ENCODE measurements at places on chromosomes 11 and 22.

- no peak for DNase-seq
These were observed 23.2 kb downstream of the MFNG start for GRCh38 chr22:37462983-37463382.

DNA sequence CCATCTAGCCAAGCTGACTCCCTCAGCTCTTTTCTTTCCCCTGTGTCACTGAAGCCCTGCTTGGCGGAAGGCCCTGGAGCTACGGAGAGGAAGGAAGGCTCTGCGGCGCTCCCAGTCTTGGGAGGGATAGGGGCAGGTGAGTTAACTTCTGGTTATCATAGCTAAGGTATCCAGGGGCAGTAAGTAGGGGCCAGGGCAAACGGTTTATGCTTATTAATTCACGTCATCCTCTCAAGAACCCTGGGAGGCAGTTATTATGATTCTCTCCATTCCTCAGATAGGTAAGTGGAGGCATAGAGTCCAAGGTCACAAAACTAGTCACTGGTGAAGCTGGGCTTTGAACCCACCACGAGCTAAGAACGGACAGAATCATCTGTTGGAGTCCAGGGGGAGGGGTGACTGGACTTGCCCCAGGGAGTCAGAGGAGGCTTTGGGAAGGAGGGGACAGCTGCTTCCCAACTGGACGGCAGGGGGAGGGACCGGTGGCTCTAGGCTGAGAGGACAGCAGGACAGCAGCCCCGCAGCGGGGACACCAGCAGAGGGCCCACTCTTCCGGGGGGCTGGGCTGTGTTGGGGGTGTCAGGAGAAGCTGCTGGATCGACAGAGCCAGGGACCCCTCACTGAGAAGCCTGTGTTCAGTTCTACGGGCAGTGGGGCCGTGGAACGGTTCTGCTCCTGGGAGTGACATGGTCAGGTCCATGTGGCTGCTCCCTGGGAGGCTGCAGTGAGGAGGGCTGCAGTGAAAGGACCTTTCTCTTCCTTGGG lies 3.5 kb downstream of the BAIAP2L2 start:
- no peak for DNase-seq

GRCh38 chr22:16783930-16784354 lies 41.3 kb downstream of the XKR3 start:
- DNase-seq: no peak

- no peak for DNase-seq
These were observed 30.1 kb upstream of the CAT start for GRCh38 chr11:34408580-34409172.

GRCh38 chr11:12377824-12378593 lies 638 bp downstream of the PARVA start:
- DNase-seq: peak; percentile 20

DNA sequence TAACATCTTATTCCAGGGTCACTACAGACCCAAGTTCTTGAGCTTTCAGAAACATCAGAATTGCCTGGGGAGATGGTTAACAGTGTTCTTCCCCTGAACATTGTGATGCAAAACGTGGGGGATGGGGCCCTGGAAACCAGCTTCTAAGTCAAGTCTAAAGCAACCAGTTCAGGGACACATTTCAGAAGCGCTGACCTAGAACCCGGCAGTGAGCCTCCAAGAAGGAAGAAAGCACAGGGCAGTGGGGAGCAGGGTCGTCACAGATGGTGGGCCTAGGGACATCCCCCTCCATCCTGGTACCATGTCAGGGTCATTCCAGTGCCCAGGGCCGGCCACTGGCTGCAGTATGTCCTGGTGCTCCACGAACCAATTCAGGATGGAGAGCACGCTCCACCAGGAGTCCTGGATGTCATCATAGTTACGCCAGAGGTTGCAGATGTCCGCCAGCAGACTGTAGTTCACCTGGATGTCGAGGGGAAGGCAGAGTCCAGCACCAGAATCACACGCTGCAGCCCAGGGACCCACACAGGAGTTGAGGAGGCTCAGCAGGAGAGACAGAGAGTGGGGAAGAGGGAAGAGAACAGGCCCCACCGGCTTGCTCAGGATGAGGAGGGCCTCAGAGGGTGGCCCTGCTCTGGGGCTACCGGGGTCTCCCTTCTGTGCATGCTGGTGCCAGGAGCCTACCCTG lies 5.0 kb downstream of the NAGA start:
- DNase-seq: no peak

DNA sequence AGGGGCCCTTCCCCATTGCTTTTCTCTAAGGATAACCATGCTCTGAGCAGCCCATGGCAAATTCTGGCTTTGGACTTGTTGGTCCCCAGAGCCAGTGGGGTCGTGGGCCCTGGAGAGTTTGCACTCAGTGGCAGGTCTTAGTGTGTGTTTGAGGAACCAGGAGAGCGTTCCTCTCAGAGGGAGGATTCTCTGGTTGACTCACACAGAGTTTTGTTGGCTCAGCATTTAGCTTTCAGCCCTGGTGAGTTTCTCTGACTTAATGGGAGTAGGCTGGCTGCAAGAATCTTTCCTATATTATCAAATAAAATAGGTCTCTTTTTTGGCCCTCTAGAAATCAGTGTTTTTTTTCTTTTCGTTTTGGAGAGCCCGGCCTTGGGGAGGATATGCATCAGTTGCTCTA lies 20.9 kb downstream of the ST14 start:
- no peak for DNase-seq

- DNase-seq: no peak
These were observed 1176.4 kb downstream of the BRD1 start for GRCh38 chr22:48651036-48651890.

GRCh38 chr22:46600273-46600796 lies 19.9 kb upstream of the GRAMD4 start:
- no peak for DNase-seq

GRCh38 chr11:123241874-123242543 lies 47.0 kb upstream of the CLMP start:
- no peak for DNase-seq

DNA sequence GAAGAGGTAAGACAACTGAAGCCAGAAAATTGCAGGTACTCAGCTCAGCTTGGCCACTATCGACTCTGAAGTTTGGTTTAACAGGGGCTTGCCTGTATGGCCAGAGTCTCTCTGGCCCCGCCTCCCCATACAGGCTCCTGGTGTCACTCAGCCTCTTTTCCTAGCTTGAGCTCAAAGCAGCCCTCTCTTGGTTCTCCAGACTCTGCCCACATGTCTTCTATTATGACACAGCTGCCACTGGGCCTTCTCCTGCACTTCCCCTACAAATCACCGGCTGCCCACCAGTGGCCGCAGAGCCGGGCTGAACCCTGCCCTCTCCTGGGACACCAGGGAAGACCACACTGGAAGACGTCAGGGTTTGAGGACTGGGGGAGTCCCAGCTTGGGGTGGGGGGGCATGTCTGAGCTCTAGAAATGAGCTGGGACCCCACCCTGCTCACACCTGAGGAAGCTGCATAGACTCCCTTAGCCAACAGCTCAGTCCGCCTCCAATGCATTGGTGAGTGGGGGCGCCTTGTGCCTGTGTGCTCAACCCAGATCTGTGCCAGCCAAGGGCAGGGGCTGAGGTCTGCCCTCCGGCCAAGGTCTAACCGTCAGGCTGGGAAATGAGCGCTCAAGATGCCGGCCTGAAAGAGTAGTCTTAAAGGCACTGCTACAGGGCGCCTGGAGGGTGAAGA lies 94.4 kb upstream of the LMO1 start:
- DNase-seq: no peak

DNA sequence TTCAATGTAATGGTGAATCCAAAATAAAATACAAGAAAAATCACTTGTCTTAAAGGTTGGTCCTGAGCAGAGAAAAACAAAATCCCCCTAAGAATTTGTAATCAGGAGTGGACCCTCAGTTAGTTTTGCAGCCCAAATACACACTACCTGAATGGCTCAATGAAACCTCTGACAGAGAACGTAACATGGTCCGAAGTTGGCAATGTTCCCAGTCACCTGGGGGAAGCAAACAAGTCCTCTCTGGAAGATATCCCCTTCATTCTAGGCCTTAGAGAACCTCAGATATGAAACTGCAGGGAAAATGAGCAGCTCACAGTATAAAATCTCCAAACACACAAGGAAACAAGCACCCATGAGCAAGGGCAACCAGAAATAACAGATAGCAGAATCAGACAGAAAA lies 58.2 kb downstream of the MORC2 start:
- DNase-seq: no peak

- peak; percentile 65 for DNase-seq
These were observed 30.4 kb downstream of the RTN4R start for GRCh38 chr22:20237480-20238440.

- DNase-seq: no peak
These were observed 60.5 kb downstream of the HIPK3 start for GRCh38 chr11:33317662-33318061.

DNA sequence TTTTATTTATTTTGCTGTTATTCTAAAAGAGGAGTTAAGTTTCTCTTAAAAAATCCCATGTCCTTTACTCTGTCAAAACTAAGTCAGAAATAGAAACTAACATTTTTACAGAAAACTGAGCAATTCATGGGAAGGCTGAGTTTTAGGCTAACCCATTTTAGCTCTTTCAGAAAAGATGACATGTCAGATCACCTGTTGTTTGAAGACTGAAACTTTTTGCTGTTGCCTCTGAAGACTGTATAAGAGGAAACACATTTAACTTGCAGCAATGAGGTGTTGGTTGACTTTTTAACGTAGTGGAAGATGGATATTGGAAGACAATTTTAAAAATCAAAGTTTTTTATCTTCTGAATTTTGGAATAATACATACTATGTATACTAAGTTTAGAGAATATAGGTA lies 115.4 kb downstream of the METTL15 start:
- DNase-seq: no peak

DNA sequence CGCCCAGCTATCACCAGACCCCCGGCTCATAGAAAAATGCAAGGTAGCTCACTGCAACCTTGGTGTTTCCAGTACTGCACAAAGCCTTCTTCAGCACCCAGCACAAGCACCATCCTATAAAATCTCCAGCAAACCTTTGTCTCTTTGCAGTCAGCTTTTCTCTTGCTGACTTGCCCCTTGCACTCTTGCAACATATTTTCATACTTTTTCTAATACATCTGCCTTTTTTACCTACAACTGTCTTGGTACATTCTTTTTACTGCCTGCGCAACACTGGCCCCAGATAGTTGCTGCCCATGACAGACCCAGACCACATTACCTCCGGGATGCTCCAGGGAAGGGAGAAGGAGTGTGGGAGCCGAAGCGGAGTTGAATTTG lies 142.4 kb downstream of the MPPED1 start:
- DNase-seq: no peak

GRCh38 chr22:46044621-46045458 lies 67.9 kb upstream of the WNT7B start:
- peak; percentile 34 for DNase-seq

GRCh38 chr22:25193548-25193947 lies 6.1 kb upstream of the CRYBB3 start:
- no peak for DNase-seq

DNA sequence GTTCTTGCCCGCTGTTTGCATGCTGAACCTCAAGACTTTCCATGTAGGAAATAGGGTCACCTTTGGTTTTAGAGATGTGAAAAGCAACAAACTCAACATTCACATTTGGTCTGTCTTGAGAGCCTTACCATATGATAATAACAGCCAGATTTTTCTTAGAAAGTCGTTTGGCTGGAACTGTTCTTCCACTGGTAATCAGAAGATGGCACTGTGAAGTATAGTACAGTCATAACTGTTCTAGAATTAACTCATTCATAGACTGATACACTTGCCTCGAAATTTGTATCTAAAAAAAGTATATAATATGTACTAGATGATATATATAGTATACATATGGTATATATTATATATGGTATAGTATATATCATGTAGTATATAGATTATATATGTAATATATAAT lies 12.3 kb downstream of the LUZP2 start:
- DNase-seq: no peak

- no peak for DNase-seq
These were observed 1088.2 kb downstream of the BRD1 start for GRCh38 chr22:48739348-48740085.

GRCh38 chr11:32315121-32315520 lies 120.2 kb downstream of the WT1 start:
- no peak for DNase-seq

DNA sequence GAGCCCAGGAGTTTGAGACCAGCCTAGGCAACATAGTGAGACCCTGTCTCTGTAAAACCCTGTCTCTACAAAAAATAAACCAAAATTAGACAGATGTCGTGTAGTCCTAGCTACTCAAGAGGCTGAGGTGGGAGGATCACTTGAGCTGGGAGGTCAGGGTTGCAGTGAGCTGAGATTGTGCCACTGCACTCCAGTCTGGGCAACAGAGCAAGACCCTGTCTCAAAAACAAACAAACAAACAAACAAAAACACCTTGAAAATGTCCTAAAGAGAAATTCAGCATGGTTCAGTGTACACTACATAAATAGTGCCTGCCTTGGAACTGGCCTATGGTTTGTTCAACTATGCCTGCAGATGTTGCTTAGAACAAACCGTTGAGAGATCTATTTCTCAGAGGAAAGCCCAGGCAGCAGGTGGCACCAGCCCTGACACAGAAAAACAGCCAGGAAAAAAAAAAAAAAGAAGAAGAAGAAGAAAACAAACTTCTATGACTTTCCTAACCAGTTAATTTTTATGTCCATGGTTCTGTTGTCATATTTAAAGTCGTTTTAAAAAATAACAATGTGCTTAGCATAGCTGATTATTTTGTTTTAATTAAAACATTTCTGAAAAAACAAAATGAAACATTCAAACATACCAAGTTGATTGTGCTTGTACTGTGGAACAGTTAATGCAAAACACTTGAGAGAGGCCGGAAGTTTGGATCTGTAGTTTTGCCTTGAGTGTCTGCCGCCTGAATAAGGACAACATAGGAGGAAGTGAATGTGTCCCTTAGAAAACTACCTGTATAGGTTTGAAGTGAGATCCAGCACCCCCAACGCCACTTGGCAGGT lies 5.4 kb downstream of the KREMEN1 start:
- no peak for DNase-seq

DNA sequence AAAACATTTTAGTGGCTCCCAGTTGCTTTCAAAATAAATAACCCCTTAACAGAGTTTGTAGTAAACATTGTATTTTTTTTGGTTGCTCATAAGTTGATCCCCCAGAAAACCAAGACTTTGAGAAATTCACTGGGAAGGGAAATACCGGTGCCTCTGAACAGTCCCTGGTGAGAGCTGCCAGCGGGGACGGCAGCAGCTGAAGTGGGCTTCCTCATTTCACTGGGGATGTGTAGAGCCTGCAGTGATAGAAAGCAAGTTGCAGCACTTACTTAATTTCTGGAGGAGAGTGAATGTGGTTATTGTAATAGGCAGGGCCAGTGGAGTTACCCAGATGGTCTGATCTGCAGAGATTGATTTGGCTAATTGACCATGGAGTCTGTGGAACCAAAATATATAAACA lies 18.6 kb upstream of the MCHR1 start:
- no peak for DNase-seq

GRCh38 chr11:120894202-120894985 lies 129.5 kb upstream of the TBCEL start:
- DNase-seq: no peak

DNA sequence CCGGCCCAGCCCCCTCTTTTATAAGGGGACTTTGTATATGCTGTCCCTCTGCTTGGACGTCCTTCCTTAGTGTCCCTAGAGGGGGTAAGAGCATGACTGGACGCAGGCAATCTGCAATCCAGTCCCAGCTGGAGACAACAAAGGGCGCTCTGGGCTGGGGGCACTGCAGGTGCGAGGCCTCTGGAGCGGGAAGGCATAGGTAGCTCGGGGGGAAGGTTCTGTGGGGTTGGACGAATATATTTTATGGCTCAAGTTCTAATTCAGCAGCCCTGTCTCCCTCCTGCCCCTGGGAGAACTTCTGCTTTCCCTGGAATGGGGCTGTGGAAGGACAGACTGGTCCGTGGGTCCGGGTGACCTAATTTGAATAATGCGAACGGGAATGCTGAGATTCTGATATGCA lies 40.0 kb downstream of the KCNJ4 start:
- no peak for DNase-seq

GRCh38 chr11:47564933-47565339 lies 463 bp upstream of the PTPMT1 start:
- no peak for DNase-seq

Data from central memory CD4-positive, alpha-beta T cell (primary cell).